Neural crest cell (in vitro differentiated cells): ENCODE measurements at places on chromosomes 5 and 9. TPM values are rescaled to one million over a fixed set of nuclear protein-coding genes. Genes with fewer than 3 reads are reported as not detected.

- no peaks in the 10 kb centered on the region for H3K36me3 ChIP-seq
- no peaks in the 10 kb centered on the region for H3K27me3 ChIP-seq
- no peaks in the 10 kb centered on the region for H3K4me1 ChIP-seq
- no peak overlapping the region for H3K4me3 ChIP-seq
Observed at GRCh38 chr5:44860267-44860666, 51.5 kb downstream of the MRPS30 start.

DNA sequence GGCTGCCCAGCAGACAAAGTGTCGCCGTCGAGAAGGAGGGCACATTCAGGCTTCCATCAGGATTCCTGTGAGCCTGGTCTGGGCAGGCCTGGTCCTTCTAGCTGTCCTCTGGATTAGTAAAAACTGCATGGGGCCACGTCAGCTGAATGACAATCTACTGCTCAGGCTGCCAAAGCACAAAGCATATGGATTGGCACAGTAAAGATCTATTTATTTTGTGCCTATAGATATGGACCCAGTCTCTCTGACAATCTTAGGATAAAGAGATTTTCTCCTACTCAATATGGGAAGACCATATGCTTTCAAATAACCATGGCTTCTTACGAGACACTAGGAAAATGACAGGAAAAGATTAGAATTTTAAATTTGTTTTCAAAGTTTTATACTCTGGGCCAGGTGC, 24.1 kb downstream of the ANKH start:
- no peaks in the 10 kb centered on the region for H3K36me3 ChIP-seq
- no peaks in the 10 kb centered on the region for H3K27me3 ChIP-seq
- H3K27ac ChIP-seq = no peak overlapping the region
- H3K4me3 ChIP-seq = no peak overlapping the region
- no peak for DNase-seq

GRCh38 chr9:119902611-119903010, 533.4 kb upstream of the BRINP1 start:
- DNase-seq = no peak
- peaks cover 15% of the 10 kb centered on the region for H3K27me3 ChIP-seq
- no peaks in the 10 kb centered on the region for H3K36me3 ChIP-seq

DNA sequence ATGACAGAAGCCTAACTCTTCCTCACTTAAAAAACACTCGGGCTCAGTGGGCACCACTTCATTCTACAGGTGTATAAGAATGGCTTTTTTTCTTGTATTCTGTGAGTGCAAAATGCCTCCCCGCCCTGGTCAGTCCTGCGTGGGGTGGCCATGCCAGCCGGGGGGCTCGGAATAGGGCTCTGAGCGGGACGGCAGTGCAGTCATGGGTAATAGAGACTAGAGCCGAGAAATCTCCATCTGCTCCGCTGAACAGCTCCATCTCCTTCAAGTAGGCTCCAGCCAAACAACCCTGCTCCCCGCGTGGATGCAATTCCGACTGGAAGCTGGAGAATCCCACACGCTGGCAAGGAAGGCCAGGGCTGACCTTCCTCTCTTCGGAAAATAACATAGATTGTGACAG, 317.0 kb upstream of the IRX4 start:
- peaks cover 41% of the 10 kb centered on the region for H3K4me1 ChIP-seq
- no peak overlapping the region for H3K4me3 ChIP-seq
- H3K27me3 ChIP-seq = peaks cover 47% of the 10 kb centered on the region
- no peak overlapping the region for H3K27ac ChIP-seq
- DNase-seq = no peak
- peaks cover 3% of the 10 kb centered on the region for H3K36me3 ChIP-seq

DNA sequence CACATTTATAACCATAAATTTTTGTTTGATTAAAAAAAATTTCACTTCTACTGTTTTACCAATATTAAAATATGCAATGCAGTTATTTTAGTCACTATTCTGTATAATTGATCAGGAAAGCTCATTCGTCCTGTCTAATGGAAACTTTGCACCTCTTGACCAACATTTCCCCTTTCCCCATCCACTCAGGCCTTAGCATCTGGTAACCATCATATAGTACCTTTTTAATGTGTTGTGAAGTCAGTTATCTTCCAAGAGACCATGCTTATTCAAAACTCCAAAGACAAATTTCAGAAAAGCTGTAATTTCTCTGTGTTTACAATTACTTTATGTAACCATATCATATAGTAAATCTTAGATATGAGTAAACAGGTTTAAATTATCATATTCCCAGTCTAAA, 145.9 kb downstream of the CTNND2 start:
- no peaks in the 10 kb centered on the region for H3K36me3 ChIP-seq
- H3K27ac ChIP-seq = no peak overlapping the region
- no peaks in the 10 kb centered on the region for H3K4me1 ChIP-seq
- H3K27me3 ChIP-seq = peaks cover 8% of the 10 kb centered on the region
- H3K4me3 ChIP-seq = no peak overlapping the region

DNA sequence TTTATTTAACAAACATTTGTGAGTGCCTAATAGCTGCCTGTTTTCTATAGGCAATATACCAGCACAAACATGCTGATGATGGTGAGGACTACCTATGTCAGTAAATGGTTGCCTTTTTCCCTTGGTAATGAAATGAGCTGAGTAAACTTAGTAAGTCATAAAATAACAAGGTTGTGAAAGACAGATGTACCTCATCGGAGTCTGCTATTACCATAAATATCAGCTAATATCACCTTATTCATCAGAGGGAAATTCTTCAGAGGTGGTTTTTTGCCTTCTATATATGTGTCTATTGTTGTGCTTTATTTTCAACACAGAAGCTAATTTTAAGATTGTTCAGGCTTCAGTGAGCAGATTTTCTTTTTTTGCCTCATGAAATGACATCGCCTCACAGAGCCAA, 1040.5 kb downstream of the DTWD2 start:
- no peaks in the 10 kb centered on the region for H3K27me3 ChIP-seq
- H3K4me3 ChIP-seq = no peak overlapping the region
- H3K27ac ChIP-seq = no peak overlapping the region
- DNase-seq = no peak

DNA sequence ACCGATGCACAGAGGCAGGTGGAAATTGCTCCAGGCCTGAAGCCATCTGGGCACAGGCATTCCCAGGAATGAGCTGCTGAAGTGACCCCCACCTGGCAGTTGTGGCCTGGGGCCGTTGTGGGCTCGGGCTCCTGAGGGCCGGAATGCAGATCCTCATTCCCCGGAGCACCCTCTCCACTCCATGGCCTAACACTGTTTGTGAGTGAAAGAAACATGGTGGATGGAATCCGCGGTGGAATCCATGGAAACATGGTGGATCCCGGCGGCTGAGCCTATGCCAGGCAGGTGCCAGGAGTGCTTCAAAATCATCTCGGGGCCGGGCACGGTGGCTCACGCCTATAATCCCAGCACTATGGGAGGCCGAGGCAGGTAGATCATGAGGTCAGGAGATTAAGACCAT, 3.6 kb upstream of the SARDH start:
- H3K27ac ChIP-seq = no peak overlapping the region
- no peaks in the 10 kb centered on the region for H3K36me3 ChIP-seq
- no peak for DNase-seq

GRCh38 chr9:99069546-99069945, 35.4 kb upstream of the TGFBR1 start:
- peaks cover 6% of the 10 kb centered on the region for H3K4me1 ChIP-seq
- H3K27ac ChIP-seq = no peak overlapping the region

- H3K27me3 ChIP-seq = no peaks in the 10 kb centered on the region
- no peak overlapping the region for H3K4me3 ChIP-seq
- H3K4me1 ChIP-seq = no peaks in the 10 kb centered on the region
- no peak for DNase-seq
- H3K36me3 ChIP-seq = peaks cover 3% of the 10 kb centered on the region
Observed at GRCh38 chr5:55965525-55965924, 29.2 kb downstream of the IL6ST start.

DNA sequence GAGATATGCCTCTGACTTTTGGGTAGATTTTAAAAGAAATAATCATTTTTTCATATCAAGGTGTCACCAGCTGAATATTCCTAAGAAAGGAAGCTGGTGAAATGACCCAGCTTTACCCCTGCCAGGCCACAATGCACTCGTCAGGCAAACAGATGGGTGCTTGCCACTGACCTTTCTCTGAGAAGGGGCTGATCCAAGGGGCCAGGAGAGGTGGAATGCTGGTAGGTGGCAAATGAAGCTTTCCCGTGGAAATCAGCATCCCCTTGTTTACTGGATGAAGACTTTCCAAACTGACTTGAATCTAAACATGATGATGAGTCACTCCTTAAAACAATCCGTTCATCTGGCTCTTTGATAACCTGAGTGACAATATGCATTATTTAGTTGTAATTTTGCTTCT, 44.3 kb upstream of the PLPP6 start:
- H3K36me3 ChIP-seq = no peaks in the 10 kb centered on the region
- H3K4me3 ChIP-seq = no peak overlapping the region
- DNase-seq = no peak
- H3K27me3 ChIP-seq = peaks cover 3% of the 10 kb centered on the region
- H3K27ac ChIP-seq = no peak overlapping the region

GRCh38 chr9:111501005-111501562, 16.9 kb upstream of the ECPAS start:
- H3K4me1 ChIP-seq = no peaks in the 10 kb centered on the region
- no peak for DNase-seq
- H3K4me3 ChIP-seq = no peak overlapping the region
- H3K27ac ChIP-seq = no peak overlapping the region
- no peaks in the 10 kb centered on the region for H3K27me3 ChIP-seq

DNA sequence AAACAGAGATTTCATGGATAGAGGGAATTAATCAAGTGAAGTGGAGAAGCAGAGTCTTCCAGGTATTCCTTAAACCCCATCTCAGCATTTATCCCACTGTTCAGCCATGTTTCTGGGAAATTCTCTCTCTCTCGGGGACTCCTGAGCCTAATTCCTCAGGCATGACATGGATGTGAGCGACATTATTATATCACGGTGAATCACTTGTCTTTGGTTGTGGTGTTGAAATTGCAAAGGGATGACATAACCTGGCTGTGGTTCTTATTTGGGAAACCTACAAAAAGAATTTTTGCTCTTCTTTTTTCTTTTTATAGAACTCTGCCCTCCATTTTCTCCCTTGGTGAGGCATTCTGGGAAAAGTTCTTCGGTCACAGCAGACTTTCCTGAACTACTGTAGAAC, 457.9 kb upstream of the PTGER4 start:
- no peaks in the 10 kb centered on the region for H3K4me1 ChIP-seq
- no peak overlapping the region for H3K27ac ChIP-seq
- H3K4me3 ChIP-seq = no peak overlapping the region
- no peak for DNase-seq

DNA sequence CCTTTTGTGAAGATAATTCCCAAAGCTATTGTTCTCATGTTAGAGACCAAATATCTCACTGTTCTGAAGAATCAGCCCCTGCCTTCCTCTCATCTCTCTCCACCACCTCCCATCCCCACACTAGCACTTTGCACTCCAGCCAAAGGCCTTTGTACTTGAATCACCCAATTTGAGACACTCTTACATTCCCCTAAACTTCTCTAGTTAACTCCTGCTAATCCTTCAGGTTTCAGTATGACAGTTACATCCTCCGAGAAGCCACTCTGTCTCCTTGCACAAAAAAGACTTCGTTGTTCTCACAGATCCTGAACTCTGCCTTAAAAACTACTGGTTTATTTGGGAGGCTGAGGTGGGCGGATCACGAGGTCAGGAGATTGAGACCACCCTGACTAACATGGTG, 227.5 kb downstream of the PIK3R1 start:
- H3K4me1 ChIP-seq = peaks cover 38% of the 10 kb centered on the region
- H3K4me3 ChIP-seq = no peak overlapping the region
- H3K36me3 ChIP-seq = no peaks in the 10 kb centered on the region
- H3K27ac ChIP-seq = no peak overlapping the region

GRCh38 chr9:112761912-112762655, 11.5 kb downstream of the SNX30 start:
- H3K27me3 ChIP-seq = no peaks in the 10 kb centered on the region
- no peak overlapping the region for H3K4me3 ChIP-seq
- DNase-seq = no peak
- peaks cover 6% of the 10 kb centered on the region for H3K36me3 ChIP-seq
- H3K27ac ChIP-seq = no peak overlapping the region
- H3K4me1 ChIP-seq = peaks cover 28% of the 10 kb centered on the region

GRCh38 chr9:99859243-99859980, 37.7 kb downstream of the NR4A3 start:
- H3K4me3 ChIP-seq = peak overlapping the region; percentile 36
- H3K4me1 ChIP-seq = peaks cover 33% of the 10 kb centered on the region

GRCh38 chr9:94919376-94920098, 193.0 kb downstream of the AOPEP start:
- DNase-seq = no peak
- no peak overlapping the region for H3K27ac ChIP-seq
- peaks cover 71% of the 10 kb centered on the region for H3K4me1 ChIP-seq
- peak overlapping the region; percentile 55 for H3K4me3 ChIP-seq
- H3K27me3 ChIP-seq = peaks cover 2% of the 10 kb centered on the region
- no peaks in the 10 kb centered on the region for H3K36me3 ChIP-seq

GRCh38 chr9:136255896-136256890, 10.6 kb upstream of the QSOX2 start:
- H3K27ac ChIP-seq = peak overlapping the region; percentile 81
- no peaks in the 10 kb centered on the region for H3K36me3 ChIP-seq
- no peak overlapping the region for H3K4me3 ChIP-seq
- no peaks in the 10 kb centered on the region for H3K27me3 ChIP-seq
- DNase-seq = no peak

DNA sequence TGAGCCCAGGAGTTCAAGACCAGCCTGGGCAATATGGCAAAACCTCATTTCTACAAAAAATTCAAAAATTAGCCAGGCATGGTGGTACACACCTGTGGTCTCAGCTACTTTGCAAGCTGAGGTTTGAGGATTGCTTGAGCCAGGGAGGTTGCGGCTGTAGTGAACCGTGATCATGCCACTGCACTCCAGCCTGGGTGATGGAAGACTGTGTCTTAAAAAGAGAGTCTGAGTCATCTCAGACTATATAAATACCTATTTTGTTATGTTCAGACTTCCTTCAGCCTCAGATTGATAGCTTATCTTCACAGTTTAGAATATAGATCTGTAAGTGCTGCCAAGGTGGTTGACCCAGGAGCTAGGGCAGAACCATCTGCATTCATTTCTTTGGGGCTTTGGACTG, 1.6 kb upstream of the PAIP2 start:
- peaks cover 45% of the 10 kb centered on the region for H3K4me1 ChIP-seq
- peaks cover 15% of the 10 kb centered on the region for H3K27me3 ChIP-seq
- no peak overlapping the region for H3K27ac ChIP-seq
- H3K4me3 ChIP-seq = peak overlapping the region; percentile 96

DNA sequence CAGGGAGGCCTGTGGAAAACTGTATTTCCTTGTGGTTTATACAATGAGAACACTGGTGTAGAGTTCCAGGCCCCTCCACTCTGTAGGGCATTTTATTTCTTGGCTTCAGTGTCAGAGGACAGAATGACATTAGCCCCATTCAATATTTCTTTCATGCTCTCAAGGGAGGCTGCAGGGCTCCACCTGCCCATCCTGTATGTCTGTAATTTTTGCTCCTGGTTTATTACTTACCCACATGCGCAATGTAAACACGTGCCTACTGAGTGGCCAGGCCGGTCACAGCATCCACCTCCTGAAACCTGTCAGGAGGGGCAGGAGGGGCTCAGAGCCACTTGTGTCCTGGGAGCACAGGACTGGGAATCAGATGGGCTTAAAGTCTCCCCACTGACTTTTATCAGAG, 82.4 kb downstream of the GADD45G start:
- no peaks in the 10 kb centered on the region for H3K36me3 ChIP-seq
- H3K4me1 ChIP-seq = peaks cover 6% of the 10 kb centered on the region
- peaks cover 70% of the 10 kb centered on the region for H3K27me3 ChIP-seq
- no peak for DNase-seq
- no peak overlapping the region for H3K4me3 ChIP-seq

Gene ANXA6
- total RNA-seq = 142 and 151 TPM in 2 replicates

Gene C9orf50
- 0.26 and 0.27 TPM in 2 replicates for total RNA-seq

Gene ARHGEF39
- 27.2 and 28.0 TPM in 2 replicates for total RNA-seq

Gene PCDH12
- 0.25 and 0.61 TPM in 2 replicates for total RNA-seq

Gene PCDHA12
- total RNA-seq = 5.5 and 6.6 TPM in 2 replicates

Gene MTRR
- 43.3 and 50.8 TPM in 2 replicates for total RNA-seq
